Stimulated activated CD4-positive, alpha-beta T cell treated with anti-CD3 and anti-CD28 coated beads, Interleukin-1b, Interleukin-23, amount 100 ng/mL, for 1 hour (primary cell): ENCODE measurements at places on chromosomes 6 and 20.

DNA sequence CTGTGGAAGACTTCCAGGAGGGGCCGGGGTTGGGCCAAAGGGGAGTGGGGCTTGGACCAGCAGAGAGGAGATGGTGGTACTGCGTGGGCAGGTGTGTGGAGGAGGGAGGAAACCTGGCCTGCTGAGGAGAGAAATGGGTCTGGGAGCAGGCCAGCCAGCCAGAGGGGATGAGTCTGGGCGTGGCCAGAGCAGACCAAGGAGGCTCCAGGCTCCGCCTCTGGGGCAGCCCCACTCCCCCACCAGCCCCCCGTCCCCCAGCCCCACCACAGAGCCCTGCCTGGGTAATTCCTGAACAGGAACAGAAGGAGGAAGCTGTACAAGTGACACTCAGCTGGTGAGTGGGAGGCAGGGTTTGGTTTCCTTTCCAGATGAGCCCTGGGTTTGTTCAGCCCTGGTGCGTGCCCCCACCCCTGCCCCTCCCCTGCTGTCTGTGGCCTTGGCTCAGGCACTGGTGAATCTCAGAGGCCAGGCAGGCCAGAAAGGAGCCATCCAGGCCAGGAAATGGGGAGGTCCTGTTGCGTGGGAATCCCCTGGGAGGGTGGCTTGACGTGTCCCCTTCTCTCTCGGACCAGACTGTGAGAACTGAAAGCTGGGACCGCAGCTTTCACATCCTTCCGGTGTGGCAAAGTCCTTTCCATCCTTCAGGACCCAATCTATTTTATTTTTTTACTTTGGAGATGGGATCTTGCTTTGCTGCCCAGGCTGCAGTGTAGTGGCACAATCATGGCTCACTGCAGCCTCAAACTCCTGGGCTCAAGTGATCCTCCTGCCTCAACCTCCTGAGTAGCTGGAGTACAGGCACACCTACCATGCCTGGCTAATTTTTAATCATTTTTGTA is 9.4 kb upstream of the SRC start:
- DNase-seq = no peak

GRCh38 chr6:77286541-77286940 is 176.8 kb downstream of the HTR1B start:
- DNase-seq = no peak

DNA sequence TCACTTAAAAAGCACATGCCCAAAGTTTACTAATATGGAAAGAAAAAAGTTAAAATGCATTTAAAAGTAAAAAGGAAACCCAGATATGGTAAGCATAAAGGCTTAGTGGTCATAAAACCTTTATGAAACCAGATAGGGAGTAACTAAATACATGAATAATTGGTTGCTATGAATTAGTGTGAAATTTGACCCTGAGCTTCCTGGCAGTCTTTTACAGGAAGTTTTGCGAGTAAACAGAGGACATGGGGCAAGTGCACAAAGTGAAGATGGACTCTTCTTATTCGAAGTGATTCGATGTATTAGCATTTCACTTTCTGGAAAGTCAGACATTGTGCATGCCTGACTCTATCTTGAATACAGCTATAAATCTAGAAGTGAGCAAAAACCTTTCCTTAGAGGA is 90.9 kb upstream of the MLIP start:
- no peak for DNase-seq

DNA sequence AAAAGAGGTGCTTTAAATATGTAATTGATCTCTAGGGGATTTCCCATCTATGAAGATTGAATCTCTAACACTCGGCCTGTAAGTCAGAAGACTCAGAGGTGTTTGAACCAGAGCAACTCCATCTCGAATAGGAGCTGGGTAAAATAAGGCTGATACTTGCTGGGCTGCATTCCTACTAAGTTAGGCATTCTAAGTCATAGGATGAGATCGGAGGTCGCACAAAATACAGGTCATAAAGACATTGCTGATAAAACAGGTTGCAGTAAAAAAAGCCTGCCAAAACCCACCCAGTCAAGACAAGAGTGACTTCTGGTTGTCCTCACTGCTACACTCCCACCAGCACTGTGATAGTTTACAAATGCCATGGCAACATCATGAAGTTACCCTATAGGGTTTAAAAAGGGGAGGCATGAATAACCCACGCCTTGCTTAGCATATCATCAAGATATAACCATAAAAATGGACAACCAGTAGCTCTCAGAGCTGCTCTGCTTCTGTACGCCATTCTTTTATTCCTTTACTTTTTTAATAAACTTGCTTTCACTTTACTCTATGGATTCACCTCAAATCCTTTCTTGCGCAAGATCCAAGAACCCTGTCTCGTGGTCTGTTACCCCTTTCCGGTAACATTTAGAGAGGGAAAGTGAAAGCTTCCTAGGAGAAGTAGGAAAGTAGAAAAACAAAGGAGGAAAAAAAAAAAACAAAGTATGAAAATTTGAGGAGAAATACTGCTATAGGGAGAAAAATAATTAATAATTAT is 129.7 kb upstream of the PHACTR1 start:
- DNase-seq = no peak

DNA sequence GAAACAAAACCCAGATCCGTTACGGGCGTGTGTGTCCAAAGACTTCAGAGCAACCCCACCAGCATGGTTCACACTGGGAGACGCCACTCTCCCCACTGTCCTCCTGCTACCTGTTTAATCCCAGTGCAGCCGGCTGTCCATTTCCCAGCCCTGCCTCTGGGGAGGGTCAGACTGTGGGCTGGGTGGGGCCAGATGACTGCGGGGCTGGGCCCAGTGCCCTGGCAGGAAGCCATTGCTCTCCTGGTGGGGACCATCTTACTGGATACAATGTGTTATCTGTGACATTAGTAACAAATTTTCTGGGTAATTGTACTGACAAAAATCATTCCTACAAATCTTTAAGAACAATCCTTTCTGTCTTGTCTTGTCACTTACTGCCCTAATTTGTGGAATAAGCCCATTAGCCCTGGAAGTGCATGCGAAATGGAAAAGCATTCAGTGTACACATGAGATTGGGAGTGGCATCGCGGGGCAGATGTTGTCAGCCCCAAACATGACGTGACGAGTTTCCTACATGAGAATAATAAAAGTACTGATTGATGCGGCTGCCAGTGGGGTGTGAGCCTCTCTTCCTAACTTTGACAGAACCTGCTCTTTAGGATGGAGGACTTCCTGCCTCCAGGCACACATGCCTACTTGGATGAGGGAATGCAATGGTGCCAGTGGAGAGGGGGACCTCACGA is 37.9 kb upstream of the PCMTD2 start:
- no peak for DNase-seq
